Motor neuron (in vitro differentiated cells): ENCODE measurements at places on chromosomes 7 and 10. TPM values are rescaled to one million over a fixed set of nuclear protein-coding genes. Genes with fewer than 3 reads are reported as not detected.

The CNPY1 gene
- total RNA-seq, result 0.28 and 0.29 TPM in 2 replicates

The CPED1 gene
- 0.09 TPM in 1 of 2 replicates, not detected in the other for total RNA-seq

The CCDC146 gene
- total RNA-seq, result 6.6 and 7.6 TPM in 2 replicates

The ASB15 gene
- total RNA-seq, result 0.24 and 0.33 TPM in 2 replicates

The CTAGE8 gene
- 0.42 TPM in 1 of 2 replicates, not detected in the other for total RNA-seq

DNA sequence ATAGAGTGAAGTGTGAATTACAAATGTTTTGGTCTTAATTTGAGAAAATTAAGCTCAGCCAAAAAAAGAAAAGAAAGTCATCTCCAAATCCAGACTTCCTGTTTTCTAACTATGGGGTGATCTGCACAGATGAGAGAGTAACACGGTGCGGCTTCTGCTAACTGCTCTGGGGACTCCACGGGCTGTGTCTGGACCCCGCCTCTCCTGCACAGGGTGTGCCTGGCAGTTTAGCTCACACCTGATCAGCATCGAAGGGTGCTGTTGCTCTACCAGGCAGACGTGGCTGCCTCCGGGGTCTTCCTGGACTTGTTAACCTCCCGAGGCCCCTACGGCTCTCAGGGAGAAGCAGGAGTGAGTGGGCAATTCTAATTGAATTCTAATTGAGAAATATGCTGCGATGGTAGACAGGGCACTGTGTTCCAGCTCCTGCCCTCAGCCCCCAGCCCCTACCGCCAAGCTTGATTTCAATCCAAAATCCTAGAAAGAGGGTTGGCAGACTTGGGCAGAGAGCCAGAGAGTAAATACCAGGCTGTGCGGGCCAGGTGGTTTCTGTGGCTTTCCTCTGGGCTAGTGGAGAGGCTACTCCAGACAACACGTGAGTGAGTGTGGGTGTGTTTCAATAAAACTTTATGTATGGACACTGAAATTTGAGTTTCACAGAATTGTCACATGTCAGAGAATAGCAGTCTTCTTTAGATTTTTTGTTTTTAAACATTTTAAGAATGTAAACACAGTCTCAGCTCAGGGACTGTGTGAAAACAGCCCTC lies 13.4 kb downstream of the SHH start:
- ATAC-seq, result no peak

- peak; percentile 98 for ATAC-seq
These were observed 82.5 kb downstream of the VWDE start for GRCh38 chr7:12320987-12321647.
